ENCODE measurements at places on chromosomes 2 and 18.
A peak's percentile ranks its signal among the peaks of the same experiment; 100 is the strongest.

DNA sequence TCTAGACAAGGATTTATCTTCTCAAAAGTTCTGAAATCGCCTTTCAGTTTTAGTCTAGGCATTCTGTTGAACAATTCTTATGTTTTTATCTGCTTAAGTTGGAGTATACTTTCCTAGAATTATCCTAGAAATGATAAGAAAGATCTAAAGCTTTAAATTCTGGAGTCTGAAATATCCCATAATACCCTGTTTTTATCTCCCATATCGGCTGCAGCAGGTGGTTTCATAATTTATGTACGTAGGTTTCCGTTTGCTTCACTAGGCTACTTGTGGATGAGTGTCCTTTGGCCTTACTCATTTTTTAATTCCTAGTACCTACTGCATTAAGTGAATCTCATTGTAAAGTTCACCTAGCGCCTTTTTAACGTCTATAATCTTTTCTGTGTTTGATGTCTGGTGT is 58.5 kb upstream of the MGAT5 start:
- DNase-seq: no peak

- no peak for DNase-seq
Measured at GRCh38 chr2:237256887-237257286, 157.1 kb downstream of the COL6A3 start.

- no peak for DNase-seq
Measured at GRCh38 chr2:58917596-58917995, 676.5 kb upstream of the FANCL start.

DNA sequence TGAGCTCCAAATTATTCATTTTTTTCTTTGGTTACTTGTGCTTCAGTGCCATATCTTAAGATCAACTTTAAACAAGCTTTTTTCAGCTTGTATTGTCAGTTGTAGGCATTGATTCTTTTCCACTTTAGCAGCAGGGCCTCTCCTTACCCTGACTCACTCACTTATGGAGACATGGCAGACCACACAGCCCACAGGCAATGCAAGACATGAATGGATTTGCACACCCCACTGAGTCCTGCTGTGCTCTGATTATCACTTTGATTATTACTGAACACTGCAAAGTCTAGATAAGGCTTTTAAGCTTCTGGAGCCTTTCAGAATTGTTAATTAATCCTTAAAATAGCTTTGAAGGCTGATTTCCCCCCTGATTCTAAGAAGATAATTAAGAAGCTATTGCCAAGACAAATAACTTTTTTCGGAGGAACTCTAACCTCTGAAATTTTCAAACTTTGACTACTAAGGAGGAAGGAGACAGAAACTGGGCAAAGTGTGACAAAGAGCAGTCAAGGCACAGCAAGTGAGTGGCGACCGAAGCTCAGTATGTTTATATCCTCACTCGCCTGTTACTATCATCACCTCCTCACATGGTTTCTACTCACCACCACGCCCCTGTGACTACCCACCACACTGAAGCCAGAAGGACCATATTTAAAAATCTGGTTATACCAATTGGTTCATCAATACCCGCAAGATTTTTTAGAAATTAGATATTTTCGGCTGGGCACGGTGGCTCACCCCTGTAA is 43.3 kb downstream of the CACNB4 start:
- peak; percentile 78 for DNase-seq

- no peak for DNase-seq
Measured at GRCh38 chr2:208047840-208048239, 22.5 kb upstream of the PLEKHM3 start.

- no peak for DNase-seq
Measured at GRCh38 chr18:4524096-4524495, 69.0 kb upstream of the DLGAP1 start.

DNA sequence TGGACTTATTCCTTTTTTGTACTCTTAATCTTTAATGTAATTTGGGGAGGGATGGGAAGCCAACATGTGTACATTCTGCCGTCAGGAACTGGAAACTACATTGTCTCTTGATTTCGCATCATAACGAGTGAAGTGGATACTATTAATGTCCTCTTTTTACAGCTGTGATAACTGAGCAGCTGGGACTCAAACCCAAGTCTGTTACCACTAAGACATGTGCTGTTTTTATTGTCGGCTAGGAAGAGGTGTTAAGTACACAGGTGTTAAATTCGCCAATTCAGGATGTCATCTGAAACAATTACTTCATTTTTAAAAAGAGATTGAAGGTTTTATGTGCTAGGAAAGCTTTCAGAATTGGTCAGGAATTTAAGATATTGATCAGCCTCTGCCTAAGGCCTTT is 6.9 kb downstream of the GMCL1 start:
- DNase-seq: no peak

- no peak for DNase-seq
Measured at GRCh38 chr2:217199255-217199630, 339.4 kb upstream of the TNP1 start.

DNA sequence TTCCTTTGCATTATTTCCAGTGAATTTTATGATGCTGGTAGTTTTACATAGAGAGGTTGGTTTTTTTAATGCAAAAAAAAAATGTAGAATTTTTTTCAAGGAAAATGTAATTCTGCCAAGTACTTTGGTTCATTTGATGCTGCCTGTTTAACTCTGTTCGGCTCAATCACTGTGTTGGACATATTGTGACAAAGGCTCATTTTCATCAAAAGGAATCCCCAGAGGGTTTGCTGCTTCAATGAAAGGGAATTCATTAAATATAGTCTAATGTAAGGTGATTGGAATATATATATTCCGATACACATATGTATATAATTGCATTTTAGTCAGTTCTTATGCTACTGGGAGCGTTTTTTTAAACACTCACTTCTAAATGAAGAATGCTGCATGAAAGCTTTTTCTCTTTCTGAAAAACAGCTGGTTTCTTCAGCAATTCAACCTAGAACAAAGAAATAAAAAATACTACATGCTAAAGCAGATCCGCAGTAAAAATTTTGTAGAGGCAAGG is 314.6 kb upstream of the VWC2L start:
- no peak for DNase-seq

GRCh38 chr18:77132369-77133050 is at the start of gene MBP:
Gene MBP (minus strand): TSS chr18:77132783. CDS start chr18:77105261, 27,522 bp downstream.
- DNase-seq: peak; percentile 51

GRCh38 chr2:163123526-163123925 is 285.0 kb upstream of the KCNH7 start:
- no peak for DNase-seq

DNA sequence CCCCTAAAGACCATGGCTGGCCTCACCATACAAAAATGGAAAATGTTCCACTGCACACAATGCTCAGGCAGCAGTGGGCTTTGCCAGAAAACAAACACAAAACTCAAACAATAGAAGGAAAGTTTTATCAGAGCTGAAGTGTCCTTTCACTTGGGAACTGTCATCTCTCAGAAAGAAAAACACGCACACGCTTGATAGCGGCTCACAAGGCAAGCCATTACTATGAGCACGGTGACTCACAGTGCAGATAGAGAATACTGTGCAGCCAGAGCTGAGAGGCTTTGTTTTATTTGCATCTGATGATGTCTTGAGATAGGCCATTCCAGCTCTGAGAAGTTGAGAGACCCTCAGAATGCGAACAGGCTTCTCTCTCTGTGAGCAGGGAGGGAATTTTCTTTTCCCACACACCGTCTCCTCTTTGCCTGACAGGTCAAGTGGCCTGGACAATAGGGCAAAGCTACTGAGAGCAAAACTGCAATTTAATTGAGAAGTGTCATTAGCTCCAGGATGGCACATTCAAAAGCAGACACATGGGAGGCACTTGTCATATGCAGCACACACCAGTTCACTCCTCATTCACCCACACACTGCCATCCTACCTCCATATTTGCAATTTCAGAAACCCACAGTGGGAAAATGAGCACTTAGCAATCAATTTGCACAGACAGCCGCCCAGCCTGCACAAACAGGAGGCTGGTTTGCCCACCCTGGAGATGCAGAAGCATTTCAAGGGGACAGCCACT is 236.6 kb downstream of the SS18 start:
- DNase-seq: no peak

DNA sequence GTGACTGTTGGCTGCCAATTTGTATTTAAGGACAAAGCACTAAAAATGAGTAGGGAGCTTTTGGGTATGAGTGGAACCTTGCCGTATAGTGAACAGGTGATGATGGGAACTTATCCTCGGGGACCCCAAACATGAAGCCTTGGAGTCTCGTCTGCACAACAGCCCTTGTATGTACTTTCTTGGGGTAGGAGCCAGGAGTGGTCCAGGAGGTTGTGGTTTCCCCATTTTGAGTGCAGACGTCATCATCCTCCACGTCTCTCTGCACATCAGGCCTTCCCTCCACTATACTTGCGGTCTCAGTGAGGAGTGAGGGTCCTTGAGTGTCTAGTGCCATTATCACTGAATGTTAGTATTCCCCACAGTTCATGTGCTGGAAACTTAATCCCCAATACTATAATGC is 101.5 kb upstream of the HS6ST1 start:
- no peak for DNase-seq

GRCh38 chr2:1598041-1598710 is 146.1 kb downstream of the PXDN start:
- no peak for DNase-seq

DNA sequence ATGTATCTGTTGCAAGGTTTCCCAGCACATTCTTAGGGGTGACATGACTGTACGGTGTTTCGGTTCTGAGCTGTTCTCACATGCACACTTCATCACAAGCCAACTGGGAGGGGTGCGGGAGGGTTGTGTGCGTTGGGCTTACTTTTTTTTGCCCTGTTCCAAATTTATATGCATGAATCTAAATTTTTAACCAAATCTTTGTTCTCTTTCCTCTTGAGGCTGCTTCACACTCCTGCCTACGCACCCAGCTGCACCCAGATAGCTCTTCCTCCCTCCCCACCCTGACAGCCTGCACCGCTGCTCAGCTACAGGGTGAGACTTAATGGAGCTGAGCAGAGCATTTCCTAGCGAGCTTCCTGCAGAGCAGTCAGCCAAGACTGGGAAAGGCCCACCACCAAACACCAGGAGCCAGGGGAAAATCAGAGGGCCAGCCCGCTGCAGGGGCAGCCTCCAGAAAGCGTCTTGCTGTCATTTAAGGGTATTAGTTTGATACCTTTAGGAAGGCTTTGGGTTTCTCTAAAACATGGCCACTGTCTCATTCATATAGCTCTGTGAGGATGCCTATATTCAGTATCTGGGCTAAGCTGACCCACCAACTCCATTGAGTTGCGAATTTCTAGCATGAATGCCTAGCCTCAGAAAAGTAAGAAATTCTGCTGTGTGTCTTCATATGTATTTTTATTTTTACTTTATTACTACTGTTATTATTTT is 84.5 kb downstream of the POU3F3 start:
- DNase-seq: no peak

DNA sequence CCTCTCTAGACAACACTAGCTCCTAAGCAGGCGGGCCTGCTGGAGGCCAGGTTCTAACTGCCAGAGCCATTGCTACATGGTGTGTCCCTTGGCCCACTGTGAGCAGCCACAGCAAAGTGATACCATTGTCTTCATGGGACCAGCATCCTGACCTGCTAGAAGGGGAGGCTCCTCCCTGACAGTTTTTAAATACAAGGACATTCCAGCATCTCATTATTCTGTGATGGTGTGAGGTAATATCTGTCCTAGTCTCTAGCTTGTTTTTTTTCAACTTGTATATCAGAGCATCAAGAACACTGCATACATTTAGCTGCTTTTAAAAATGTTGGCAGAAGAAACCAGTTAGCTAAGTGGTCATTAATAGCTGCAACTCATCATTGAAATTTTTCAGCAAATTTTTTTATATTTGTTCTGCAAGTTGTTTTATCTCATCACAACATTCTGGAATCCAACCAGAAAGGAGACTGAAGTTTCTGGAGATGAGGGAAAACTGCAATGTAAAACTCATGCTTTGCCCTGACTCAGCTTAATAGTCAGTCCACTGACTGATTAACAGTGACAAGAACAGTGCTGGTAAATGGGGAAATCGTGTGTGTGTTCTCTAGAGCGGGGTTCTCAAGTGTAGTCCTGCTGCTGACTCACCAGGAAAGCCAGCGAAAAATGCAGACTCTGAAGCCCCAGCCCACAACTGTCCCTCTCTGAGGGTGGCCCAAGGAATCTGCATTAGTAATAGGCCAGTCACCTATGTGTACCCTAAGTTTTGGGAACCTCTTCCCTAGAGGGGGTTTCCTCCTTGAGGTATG is 17.8 kb downstream of the MAPRE3 start:
- no peak for DNase-seq

- DNase-seq: no peak
Measured at GRCh38 chr2:163253621-163254285, 415.2 kb upstream of the KCNH7 start.

DNA sequence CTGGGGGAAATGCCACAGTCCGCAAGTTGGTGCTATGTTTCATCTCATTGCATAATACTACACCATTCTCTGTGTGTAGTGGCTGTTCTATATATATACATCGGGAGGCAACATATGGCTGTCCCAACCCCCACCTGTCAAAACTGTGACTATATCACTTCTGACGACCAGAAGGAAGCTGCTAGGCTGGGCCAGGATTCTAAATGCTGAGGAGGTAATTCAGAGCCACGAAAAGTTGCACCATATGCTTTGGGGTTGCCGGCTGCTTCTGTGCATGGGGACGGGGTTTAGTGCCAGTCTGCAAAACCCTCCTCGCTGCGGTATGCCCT is 117.3 kb downstream of the MSH2 start:
- peak; percentile 62 for DNase-seq

- no peak for DNase-seq
Measured at GRCh38 chr2:109206569-109207146, 77.7 kb downstream of the SH3RF3 start.

GRCh38 chr2:5051300-5051699 is 640.9 kb upstream of the SOX11 start:
- no peak for DNase-seq

GRCh38 chr2:230258483-230258882 is 32.9 kb downstream of the SP140 start:
- no peak for DNase-seq

DNA sequence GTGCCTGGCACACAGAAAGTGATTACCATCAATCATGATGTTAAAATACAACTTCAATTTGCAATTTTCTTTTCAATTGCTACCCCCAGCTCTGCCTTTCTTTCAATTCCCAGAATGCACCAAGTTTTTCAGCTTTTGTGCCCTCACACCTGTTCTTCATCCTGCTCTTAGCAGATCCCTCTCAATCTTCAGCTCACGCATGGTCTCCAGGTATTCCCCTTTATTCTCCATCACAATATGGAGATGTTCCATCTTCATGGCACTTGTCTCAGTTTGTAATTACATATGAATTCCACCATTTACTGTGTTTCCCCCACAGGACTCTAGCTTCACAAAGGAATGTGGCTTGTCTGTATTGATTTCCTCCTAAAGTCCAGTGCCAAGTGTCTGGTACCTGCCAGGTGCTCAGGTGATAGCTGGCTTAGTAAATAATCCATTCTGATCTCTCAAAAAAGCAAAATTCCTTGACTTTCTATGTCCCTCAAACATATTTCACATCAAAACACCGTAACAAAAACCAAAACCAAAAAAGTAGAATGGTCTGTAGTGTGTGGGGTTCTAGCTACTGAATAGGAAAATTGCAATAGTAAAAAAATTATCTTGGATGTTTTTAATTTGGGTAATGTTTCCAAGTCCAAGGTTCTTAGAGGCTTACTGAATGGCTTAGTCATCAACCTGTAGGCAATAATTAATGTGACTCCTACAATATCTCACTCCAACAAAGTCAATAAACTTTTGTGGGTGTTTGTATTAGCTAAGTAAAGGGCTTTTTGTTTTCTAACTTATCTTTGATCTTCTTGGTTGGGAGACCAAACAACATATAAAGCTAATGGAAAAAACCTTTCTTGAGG is 2.9 kb upstream of the INSIG2 start:
- DNase-seq: no peak
